Suprapubic skin (tissue), 4 donors: ENCODE measurements at places on chromosomes 11 and 22. TPM values are rescaled to one million over a fixed set of nuclear protein-coding genes. Genes with fewer than 3 reads are reported as not detected.

- DNase-seq = no peak
Measured at GRCh38 chr11:119361056-119361787, 14.7 kb upstream of the MFRP start.

The UCP3 gene
- 4.7 TPM for total RNA-seq

DNA sequence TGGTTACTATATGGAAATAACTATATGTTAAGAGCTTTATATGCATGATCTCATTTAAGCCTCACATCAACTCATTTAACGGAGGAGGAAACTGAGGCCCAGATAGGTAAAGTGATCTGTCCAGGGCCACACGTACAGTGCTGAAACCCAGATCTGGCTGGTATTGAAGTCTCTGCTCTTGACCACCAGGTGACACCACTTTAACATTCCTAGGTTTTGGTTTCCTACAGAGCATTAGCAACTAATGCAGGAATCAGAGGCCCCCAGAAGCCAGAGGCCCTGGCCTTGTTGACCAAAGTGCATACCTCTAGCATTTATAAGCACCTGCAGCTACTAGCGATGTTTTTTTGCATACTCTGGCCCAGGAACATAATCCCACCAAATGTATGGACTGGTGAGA lies 12.9 kb upstream of the LIMK2 start:
- no peak for DNase-seq

DNA sequence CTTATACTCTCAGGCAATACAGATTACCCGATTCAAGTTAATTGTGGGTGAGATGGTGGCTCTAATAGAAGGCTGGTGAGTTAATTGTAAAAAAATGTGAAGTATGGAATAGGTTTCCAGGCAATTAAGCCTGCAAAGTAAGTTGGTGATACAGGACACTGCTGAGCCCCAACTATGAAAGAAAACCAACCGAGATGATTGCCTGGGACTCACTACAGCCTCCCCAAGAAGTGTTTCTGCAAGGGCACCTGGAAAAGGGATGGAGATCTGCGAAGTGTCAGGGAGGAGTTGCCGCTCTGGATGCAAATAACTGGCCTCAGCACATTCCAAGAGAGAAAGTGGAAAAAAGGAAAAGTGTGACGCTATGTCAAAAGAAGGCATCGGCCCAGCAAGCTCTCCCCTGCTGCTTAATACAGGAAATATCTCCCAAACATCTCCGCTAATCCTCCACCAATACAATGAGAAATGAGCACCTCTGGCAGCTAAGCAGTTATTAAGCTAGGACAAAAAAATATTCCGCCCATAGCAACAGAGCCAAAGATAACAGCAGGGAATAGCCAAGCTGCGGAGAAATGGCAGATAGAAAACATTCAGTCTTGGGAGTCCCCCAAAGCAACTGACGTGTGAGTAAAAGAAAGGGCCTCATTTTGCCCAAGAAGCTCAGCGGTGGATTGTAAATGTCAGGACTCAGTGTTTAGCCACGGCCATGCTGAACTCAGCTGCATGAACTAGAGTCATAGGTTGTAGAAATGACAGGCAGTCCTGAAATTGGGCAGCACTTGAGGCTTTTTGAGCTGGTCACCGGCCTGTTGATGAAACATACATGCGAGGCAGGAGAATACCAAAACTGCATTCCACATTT lies 133.7 kb downstream of the SNX19 start:
- no peak for DNase-seq

DNA sequence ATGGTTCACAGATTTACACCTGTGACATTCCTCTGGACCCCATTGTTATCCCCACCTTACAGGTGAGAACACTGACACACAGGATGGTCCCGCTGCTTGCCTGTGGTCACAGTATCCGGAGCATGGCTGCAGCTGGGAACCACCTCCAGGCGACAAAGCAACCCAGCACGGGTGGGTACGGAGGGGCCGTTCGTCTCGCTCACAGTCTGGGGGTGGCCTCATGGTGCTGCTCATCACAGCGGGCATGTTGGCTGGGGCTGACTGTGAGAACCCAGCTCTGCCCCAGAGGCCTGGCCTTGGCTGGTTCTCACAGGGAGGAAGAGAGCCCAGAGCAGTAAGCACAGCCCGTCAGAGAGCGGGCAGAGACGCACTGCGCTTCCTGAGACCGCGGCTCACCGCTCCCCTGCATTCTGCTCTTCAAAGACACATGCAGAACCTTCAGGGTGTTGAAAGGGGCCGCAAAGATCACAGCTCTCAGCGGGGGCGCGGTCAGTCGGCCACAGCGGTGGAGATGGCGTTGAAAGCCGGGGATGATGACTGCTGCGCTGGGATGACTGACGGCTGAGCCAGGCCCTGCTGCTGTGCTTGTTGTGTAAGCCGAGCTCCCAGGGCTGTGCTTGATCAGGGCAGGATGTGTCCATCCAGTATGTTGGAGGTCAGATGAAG lies 423.0 kb downstream of the BRD1 start:
- peak; percentile 37 for DNase-seq

- no peak for DNase-seq
Measured at GRCh38 chr11:43545610-43546009, 134.9 kb upstream of the HSD17B12 start.

GRCh38 chr11:119684361-119685110 lies 44.5 kb downstream of the NECTIN1 start:
- DNase-seq = no peak

DNA sequence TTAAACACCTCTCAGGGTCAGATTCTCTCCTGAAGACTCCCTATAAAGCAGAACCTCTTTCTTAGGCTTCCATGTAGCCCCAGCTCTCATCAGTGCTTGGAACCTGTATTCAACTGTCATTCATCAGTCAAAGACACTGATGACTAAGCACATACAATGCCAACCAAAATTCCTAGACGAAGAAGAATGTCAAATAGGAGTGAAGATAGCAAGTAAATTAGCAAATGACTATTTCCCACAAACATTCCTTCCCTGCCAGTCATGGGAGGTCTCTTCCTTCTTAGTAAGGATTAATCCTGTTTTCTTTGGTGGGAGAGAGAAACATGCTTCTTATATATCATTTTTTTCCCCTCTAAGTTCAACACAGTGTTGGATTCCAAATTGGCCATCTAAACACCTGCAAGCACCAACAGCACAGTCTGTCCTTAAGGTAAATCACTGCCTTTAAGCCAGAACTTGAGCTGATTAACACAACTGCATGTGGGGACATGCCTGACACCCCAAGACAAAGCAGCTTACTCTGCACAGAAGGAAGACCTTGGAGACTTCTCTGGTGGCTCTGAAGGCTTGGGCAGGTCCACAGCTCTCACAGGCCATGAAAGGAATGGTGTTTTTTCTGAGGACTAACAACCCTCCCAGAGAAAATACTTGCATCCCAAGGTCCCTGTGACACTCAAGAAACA lies 47.5 kb upstream of the ME3 start:
- no peak for DNase-seq

GRCh38 chr11:119664701-119665420 lies 64.1 kb downstream of the NECTIN1 start:
- DNase-seq = no peak

DNA sequence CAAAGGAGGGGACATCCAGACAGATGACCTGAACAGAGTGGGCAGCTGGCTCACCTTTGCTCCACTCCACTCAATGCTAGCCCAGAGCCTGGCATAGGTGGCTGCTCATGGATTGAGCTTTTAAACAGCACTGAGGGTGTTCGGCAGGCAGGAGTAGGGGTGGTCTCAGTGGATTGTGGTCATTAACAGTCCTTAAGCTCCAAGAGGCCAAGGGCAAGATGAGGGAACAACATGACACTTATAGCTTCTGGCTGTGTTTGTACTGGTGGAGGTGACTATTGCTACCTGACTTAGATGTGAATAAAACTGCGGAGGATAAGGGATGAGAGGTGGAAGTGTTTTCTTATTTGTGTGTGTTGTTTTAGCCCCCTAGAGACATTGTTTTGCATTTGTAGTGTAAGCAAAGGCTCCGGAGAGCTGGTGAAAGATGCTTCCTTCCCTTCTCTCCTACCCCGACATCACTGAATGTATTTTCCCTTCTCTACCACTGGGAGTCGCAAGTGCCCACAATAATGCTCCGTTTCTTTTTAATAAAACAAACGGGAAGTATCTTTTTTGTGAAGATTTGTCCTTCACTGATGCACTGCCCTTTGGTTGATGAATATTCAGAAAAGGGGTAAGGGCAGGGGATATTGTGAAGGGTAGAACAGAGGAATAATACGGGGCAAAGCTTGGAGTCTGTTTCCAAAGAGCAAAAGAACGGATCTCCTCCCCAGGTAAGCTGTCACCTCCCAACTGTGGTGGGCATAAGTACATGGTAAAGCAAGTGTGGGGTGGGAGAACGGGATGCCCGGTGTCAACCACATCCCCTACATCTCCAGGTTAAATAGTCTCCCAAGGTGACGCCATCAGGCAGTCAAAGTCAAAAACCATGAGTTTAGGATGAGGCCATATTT lies 27.5 kb upstream of the MTNR1B start:
- no peak for DNase-seq

DNA sequence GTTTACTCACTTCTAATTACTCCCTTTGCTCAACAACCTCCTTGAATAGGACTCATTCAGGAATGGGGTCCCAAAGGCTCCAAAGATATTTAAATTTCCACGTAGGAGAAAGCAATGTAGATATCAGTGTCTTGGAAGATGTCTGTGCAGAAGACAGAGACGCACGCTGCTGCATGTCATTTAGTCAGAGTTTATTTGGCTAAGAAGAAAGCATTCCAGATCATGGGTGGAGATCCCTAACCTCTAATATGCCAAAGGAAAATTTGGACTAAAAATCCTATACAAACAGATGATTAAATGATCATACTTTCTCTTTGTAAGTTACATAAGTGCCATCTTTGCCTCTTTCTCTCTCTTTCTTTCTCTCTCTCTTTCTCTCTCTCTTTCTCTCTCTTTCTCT lies at the start of gene OR10D3:
OR10D3 (plus strand) TSS at position 278 of the 400 bp plus-strand sequence. CDS start 1,925 bp downstream, outside the sequence.
- DNase-seq = no peak

- DNase-seq = no peak
Measured at GRCh38 chr11:121110871-121111724, 10.1 kb downstream of the TECTA start.

GRCh38 chr11:27933992-27934829 lies 173.7 kb downstream of the KIF18A start:
- DNase-seq = no peak

The SLCO2B1 gene
- total RNA-seq = 7.7 TPM

DNA sequence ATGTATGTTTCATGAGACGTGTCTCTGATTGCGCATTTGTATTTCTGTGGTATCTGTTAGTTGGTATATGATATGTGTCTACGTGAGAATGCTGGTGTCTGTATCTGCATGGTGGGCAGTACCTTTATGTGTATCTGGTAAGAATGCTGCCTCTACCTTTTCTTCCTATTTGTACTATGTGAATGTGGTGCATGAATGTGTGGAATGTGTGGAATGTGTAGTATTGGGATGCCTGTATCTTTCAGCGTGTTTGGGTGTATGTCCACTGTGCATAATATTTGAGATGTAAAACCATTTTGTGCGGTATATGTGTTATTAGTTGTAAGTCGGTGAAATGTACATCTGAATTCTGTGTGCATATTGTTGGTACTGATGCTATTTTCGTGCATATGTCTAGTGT lies 2.3 kb upstream of the OR51E1 start:
- DNase-seq = no peak

The YPEL1 gene
- total RNA-seq = 5.1 TPM

DNA sequence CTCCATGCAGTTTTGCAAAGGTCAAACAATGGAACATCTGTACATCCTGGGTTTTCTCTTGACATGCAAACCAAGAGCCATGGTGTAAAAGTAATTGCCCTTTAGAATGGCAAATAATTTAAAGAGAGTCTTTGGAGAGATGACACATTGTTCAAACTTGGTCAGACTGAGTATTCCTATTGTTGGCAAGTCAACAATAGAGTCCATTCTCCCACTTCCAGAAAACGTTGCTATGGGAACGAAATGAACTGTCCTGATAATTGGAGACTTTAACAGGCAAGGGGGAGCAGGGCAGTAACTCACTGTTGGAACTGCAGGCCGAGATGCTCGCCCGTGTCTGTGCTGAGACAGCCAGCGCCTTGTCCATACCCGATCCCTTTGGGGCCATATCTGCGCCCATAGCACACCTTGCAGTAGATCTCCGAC lies 13.9 kb downstream of the CSRP3 start:
- no peak for DNase-seq

The GRM5 gene
- not detected for total RNA-seq

DNA sequence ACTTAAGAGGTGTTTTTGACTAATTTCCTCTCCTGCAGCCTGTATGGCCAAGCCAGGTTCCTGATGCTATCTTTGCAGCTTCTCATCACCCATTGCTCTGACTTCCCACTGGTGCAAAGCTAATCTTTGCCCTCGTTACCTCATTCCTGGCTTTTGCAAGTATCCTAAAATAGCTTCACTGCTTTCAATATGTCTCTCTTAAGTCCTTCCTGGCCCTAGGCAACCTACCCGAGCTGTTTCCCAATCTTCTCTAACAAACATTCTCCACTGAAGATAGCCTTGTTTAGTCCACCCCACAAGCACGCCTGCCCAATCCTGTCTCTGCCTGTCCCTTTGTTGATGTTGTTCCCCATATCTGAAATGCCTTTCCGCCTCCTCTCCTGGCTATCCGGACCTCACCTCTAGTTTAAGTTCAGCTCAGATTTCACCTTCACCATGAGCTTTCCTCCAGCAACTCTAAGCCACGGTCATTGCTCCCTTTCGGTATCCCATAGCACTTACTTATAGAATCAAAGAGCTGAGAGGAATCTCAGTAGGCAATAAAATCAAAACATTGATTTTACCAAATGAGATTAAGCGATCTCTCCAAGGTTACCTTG lies 30.1 kb upstream of the CECR2 start:
- DNase-seq = no peak

- no peak for DNase-seq
Measured at GRCh38 chr22:30245985-30246813, at the start of gene LIF. LIF (minus strand) TSS chr22:30246759; CDS start chr22:30246695, 64 bp downstream.

The TANGO2 gene
- total RNA-seq = 26.4 TPM

The MADD gene
- total RNA-seq = 47.1 TPM

DNA sequence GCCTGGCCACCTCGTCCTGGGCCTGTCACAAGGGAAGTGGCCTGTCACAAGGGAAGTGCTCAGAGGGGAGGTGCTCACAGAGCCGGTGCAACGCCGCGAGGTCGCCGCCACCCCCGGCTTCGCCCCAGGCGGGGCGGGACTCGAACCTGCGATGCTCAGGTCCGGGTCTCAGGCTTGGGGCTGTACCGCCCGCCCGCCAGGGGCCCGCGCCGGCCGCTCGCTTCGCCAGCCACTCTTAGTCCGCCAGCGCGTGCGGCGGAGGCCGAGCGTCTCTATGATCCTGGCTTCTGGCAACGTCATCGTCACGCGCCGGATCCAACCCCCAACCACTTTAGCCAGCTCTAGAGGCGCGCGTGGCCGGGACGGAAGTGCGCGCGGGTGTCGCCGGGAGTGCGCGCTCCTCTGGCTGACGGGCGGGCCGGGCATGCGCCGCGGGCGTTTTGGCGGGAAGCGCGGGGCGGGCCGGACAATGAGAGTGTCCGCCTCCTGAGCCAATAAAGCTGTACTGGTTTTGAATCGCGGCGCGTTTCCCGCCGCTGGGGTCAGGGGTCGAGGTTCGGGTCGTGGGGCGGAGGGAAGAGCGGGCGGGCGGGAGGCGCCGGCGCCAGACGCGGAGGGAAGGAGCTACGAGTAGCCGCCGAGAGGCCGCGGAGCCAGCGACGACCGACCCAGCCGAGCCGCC lies at the start of gene TRMT2A:
TRMT2A (minus strand) TSS at position 276 of the 682 bp plus-strand sequence. CDS start 320 bp downstream, outside the sequence.
- peak; percentile 99 for DNase-seq

The PATE4 gene
- total RNA-seq = not detected

The KCNK4 gene
- not detected for total RNA-seq

The PNPLA3 gene
- 11.5 TPM for total RNA-seq
